ENCODE measurements at places on chromosomes 13 and 19.

DNA sequence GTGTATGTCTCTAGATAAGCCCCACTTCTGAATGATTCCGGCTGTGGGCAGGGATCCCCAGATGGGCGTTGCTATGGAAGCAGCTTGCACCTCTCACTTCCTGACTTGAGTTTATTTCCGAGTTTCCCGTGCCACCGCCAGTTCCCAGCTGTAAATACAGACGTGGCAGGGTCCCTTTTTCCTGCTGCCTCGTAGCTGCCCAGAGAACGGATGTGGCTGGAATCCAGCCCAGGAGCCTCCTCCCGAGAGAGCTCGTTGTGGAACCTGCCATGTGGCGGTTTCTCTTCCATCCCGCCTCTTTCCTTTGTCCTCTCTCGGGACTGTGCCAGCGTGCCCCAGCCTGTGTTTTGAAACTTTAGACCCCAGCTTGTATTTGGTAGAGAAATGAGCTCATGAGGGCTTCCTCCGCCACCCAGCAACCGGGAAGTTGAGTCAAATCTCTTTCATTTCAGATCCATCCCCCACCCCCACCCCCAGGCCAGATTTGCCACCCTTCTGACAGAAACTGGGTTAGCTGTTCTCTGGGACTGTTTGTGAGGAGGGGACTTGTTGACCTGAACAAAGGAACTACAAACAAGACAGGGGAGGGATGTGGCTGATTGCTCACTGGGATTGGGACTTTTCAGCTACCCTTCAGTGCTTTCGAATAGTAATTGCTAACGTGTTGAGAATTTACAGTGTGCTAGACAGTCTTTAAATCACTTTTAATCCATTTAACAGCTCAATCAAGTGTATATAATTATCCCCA is 96.6 kb downstream of the SIPA1L3 start:
- DNase-seq, result peak; percentile 51

DNA sequence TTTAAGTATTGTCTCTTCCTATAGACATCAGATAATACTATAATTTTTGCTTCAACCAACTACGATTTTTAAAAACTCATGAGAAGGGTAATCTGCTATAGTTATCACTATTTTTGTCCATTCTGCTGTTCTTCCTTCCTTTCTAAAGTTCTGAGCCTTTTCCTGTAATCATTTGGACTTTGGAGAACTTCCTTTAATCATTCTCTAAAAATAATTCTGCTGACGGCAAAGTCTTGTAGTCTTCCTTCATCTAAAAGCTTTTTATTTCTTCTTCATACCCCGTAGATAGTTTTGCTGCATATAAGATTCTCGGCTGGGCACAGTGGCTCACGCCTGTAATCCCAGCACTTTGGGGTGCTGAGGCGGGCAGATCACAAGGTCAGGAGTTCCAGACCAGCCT is 5.1 kb upstream of the FCGBP start:
- no peak for DNase-seq

- DNase-seq, result no peak
These were observed 15.5 kb upstream of the CYP4F2 start for GRCh38 chr19:15913384-15913783.

GRCh38 chr13:57631596-57632275 is at the start of gene PCDH17:
Gene PCDH17, plus strand, starts transcription at chr13:57631744. Its CDS starts 803 bp downstream, at chr13:57632547.
- DNase-seq, result no peak

GRCh38 chr19:50666346-50667176 is 17.3 kb downstream of the C19orf81 start:
- DNase-seq, result no peak

DNA sequence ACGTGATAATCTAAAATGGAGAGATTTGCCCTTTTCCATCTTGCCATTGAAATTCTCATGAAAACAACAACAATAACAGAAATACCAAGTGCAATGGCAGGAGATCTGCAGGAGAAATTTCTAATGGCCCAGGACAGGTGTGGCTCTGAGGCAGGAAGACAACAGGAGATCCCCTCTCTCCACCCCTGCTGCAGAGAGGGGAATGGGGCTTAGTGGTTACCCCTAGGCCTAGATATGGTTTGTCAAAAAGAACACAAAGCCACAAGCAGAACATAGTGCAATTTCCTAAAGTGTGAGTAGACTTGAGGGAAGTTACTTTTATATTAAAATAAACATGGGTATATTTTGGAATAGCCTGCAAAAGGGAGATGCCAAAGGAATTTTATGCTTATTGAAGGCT is 369.5 kb downstream of the KCNRG start:
- no peak for DNase-seq

DNA sequence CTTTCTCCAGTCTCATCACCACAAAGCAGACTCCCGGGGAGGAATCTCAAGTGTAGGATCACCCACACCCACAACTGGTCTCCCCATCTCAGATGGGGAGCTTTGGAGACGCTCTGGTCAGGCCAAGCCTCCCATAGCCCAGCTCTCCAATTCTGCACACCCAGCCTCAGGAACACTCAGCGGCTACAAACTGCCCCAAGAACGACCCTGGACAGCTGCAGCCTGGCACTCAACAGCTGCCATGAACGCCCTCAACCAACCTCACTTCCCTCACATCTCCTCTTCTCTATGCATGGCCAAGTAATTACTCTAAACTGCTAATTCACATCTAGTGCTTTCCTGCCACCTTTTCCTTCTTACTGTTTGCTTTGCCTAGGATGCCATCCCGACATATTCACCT is 42.6 kb downstream of the DZIP1 start:
- no peak for DNase-seq

- DNase-seq, result peak; percentile 42
These were observed 1.1 kb downstream of the UBXN6 start for GRCh38 chr19:4456476-4456842.

Measured in activated CD8-positive, alpha-beta memory T cell treated with anti-CD3 and anti-CD28 coated beads, Interleukin-2, amount 10 ng/mL, durations not matched to agents 7 days and 5 days (primary cell).